Stimulated activated CD4-positive, alpha-beta T cell treated with anti-CD3 and anti-CD28 coated beads, Interleukin-4, amount 100 ng/mL, for 1 hour (primary cell): ENCODE measurements at places on chromosomes 6 and 20.

GRCh38 chr6:1579096-1579495 is 30.6 kb upstream of the FOXC1 start:
- DNase-seq, result no peak

GRCh38 chr6:4210629-4211419 is 75.4 kb upstream of the ECI2 start:
- DNase-seq, result peak; percentile 66

GRCh38 chr6:19231878-19232561 is 605.1 kb upstream of the ID4 start:
- no peak for DNase-seq

GRCh38 chr6:125474061-125474460 is 172.3 kb upstream of the HDDC2 start:
- no peak for DNase-seq

- no peak for DNase-seq
Observed at GRCh38 chr6:37122861-37123260, 47.1 kb upstream of the PIM1 start.

GRCh38 chr6:142952614-142953013 is 7.6 kb upstream of the HIVEP2 start:
- DNase-seq, result no peak
